Endothelial cell of umbilical vein (primary cell): ENCODE measurements at places on chromosomes 1 and 21.
A peak's percentile ranks its signal among the peaks of the same experiment; 100 is the strongest.

GRCh38 chr1:220013497-220013896, 32.8 kb downstream of the EPRS1 start:
- no peak for DNase-seq

- no peak for DNase-seq
Measured at GRCh38 chr1:6234502-6235295, 1.1 kb downstream of the ICMT start.

GRCh38 chr1:192610112-192610889, 25.6 kb upstream of the RGS13 start:
- DNase-seq, result peak; percentile 43

DNA sequence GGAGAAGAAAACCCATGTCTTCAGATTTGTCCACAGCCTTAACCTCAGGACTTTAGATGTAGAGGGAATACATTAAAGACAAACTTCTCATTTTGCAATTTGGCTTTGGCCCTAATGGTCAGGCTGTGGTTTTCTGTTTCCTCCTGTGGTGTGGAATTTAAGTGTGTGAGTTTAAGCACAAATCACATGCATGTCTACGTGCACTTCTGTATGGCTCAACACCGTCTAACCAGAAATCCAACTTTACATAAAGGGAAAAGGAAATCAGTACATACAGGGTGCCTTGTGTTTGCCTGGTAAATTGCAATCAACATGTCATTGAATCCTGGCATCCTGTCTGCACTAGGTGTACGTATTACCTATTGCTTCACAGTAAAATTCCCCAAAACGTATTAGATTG, 1.2 kb upstream of the ZNF124 start:
- no peak for DNase-seq

DNA sequence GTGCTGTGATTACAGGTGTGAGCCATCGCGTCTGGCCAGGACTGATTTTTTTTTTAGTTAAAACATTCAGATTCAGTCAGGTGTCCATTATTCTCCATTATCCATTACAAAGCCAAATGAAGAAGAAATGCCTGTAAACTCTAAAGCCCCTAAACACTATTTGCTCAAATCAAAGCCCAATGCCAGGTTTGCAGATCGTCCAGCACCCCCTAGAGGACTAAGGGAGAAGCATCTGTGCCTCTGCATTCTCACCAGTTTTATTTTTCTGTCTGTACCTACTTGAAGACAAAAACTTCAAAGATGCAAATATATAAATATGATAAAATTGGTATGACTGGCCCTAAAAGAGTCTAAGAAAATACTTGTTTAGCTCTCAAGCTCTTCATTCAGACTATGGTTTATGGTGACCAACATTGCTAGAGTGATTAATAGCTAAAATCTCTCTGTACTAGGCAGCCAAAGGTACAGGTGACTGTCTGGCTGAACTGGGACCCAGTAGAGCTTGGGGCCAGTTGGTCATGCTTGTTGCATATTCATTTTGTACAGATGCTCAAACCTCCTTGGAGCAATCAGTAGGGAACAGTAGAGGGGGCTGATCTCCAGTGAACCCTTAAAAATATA, 138.4 kb downstream of the SYT2 start:
- peak; percentile 54 for DNase-seq

- DNase-seq, result no peak
Measured at GRCh38 chr1:217261636-217262035, 369.3 kb downstream of the GPATCH2 start.

DNA sequence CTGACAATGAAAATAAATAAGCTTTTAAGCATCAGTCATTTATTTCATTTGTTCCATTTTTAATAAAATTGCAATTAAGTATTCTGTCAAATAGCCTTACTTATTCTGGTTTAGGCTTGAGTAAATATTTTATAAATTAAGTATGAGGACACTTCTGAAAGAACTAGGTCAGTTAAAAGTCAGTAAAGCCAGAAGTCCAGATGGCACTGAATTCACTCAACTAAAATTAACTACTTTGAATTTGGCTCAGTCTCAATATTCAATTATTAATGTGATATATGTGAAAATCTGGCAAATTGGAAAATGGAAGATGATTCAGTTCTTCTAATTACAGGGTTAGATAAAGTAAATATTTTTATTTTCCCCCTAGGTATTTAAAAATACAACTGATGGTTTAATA, 174.2 kb downstream of the BRINP3 start:
- no peak for DNase-seq

- no peak for DNase-seq
Measured at GRCh38 chr1:109240158-109241152, 8.9 kb upstream of the CELSR2 start.

DNA sequence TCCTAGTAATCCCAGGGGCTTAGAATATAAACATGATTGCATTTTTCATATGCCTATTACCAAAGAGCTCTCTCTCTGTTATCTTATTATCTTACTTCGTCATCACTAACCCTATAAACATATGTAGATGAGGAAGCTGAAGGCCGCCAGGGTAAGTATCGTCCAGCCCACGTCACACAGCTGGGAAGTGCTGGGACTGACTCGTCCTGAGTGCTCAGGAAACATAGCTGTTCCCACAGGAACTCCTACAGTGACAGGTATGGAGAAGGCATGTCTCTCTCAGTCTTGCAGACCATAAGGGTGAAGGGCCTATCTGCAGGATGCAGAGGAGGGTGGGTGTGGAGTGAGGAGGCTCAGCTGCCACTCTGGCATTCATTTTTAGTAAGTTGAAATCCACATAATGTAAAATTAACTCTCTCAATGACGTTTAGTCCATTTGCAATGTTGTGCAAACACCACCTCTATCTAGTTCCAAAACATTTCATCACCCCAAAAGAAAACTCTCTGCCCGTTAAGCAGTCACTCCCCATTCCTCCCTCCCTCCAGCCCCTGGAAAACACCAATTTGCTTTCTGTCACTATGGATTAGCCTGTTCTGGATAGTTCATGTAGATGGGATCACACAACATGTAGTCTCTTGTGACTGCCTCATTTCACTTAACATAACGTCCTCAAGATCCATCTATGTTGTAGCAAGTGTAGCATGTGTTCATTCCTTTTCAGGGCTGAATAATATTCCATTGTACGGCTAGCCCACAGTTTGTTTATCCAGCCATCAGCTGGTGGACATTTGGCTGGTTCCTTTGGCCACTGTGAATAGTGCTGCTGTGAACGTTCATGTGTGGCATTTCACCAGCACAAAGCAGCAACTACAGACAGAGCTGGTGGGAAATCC, 68.3 kb downstream of the TCP10L start:
- peak; percentile 94 for DNase-seq

- DNase-seq, result no peak
Measured at GRCh38 chr1:101407505-101408211, 170.8 kb downstream of the S1PR1 start.

DNA sequence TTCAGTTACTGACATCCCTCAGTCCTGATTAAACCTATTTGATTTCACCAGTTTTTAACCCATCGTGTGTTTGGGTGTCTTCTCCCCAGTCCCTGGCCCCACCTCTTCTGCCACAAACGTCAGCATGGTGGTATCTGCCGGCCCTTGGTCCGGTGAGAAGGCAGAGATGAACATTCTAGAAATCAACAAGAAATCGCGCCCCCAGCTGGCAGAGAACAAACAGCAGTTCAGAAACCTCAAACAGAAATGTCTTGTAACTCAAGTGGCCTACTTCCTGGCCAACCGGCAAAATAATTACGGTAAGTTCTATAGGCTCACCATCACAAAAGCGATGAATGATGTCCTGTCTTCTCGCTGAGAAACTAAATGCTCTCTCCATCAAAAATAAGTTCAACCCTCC, 28.7 kb downstream of the NBPF3 start:
- peak; percentile 16 for DNase-seq

- DNase-seq, result no peak
Measured at GRCh38 chr1:81125672-81126071, 675.1 kb upstream of the ADGRL2 start.

- peak; percentile 63 for DNase-seq
Measured at GRCh38 chr1:171188388-171189266, 3.5 kb downstream of the FMO2 start.

GRCh38 chr1:5950201-5950895, 41.9 kb downstream of the NPHP4 start:
- DNase-seq, result no peak

DNA sequence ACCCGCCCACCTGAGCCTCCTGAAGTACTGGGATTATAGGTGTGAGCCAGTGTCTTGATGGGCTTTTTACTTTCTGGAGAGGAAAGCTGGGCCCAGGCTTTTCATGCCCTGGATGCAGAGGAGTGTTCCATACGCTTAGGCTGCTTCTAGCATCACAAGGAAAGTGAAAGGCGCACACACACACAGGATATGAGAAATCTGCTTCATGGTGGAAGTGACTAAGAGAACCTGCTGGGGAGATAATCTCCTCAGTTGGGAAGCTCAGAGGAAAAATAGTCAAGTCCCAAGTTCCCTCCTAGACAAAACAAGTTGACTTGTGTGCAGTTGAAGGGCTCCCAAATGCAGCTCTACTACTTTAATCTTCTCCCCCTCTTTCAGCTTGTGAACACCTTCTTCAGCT, 2.2 kb downstream of the NUDC start:
- DNase-seq, result peak; percentile 70

DNA sequence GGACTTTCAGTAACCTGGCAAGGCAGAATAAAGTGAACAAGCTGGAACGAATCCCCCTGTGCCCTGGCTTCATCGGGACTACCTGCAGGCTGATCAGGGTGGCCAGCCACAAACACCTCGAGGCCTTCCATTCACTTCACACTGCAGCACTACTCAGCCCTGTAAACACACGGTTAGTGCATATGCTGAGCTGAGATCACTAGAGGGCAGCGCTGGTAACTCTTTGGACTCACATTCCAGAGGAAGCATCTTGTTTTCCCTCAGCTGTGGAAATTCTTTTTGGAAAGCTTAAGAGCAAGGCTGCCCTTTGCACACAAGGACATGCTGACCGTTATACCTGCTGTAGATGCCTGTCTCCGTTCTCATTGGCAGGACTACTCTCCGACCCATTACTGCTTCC, 32.1 kb downstream of the PCSK9 start:
- peak; percentile 63 for DNase-seq

DNA sequence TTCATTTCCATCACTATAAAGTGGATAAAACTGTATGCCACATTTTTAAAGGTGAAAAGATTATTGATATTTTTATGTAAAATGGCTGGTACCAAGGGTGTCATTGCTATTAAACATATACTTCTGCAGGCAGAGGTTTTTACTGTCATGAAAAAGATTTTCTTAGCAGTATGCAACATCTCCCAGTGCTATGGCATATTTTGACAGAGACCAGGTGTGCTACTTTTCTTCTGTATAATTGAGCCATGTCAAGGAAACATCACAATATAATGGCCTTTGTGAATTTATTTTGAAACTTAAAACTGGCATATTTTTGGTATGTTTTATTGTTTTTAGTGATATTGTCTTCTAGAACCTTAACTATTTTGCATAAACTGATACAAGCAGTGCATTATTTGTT, 216.6 kb upstream of the C1orf105 start:
- DNase-seq, result no peak

DNA sequence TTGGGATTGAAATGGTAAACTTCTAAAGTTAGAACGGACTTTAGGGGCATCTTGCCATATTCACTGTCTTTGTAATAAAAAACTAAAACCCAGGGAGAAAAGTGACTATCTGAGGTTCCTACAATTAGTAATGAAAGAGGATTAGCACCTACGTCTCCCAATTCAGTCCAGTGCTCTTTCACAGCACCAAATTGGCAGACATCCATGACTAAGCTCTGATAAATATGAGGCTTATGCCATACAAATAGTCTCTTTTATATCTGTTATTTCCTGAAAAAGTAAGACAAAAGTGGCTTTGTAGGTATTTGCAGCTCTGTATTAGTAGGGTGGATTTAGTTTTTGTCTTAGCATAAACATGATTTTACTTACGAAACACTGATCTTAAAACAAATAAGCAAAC, 315.0 kb upstream of the NRIP1 start:
- no peak for DNase-seq

GRCh38 chr1:95509989-95510388, 276.0 kb downstream of the RWDD3 start:
- no peak for DNase-seq

DNA sequence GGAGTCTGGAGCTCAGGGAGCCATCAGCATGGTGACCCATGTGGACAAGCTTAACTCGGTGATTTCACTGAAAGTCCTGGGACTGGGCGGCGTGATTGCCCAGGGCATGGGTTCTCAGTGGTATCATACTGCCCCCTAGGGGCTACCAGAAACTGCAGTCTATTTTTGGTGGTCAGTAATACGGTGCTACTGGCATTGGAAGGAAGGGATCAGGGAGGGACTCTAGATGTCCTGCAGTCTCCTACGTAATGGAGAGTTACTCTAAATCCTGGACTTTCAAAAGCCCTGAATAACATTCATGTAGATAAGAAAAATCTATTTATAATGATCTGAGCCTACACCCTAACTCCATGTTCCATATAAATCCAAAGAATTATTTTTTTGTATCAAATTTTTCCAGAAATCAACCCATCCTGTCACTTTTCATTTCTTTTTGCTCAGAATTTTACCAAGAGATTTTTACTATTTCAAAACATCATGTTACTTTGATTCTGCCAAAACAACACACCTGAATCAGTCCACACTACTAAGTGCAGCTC, 37.3 kb downstream of the PABPC4 start:
- peak; percentile 75 for DNase-seq

GRCh38 chr1:158961178-158961577, 29.8 kb downstream of the PYHIN1 start:
- DNase-seq, result no peak

- no peak for DNase-seq
Measured at GRCh38 chr1:56533621-56534020, 45.7 kb downstream of the PLPP3 start.
